Central memory CD4-positive, alpha-beta T cell (primary cell): ENCODE measurements at places on chromosomes 16 and 17.

DNA sequence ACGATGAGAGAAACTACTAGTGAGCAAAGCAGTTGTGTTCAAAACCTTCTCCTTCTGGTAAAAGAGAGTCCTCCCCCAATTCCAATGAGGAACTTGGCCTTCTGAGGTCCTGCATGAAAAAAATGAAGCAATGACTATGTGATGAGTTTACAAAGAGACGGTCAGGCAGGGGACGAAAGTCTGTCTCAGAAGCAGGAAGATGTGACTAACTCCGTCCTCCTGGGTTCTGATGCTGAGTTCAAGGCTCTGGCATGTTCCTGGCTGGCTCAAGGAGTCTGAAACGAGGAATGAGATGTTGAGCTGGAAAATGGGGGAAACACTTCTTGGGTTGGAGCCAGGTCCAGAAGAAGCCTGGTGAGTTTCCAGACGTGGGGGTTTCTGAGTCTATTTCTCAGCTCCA lies 129.6 kb downstream of the CPPED1 start:
- DNase-seq = no peak

- peak; percentile 93 for DNase-seq
Measured at GRCh38 chr17:17041571-17042383, 480 bp upstream of the MPRIP start.

GRCh38 chr17:42866631-42867575 lies 15.9 kb downstream of the AOC3 start:
- DNase-seq = no peak

- no peak for DNase-seq
Measured at GRCh38 chr16:66295761-66296546, 70.5 kb upstream of the CDH5 start.

- DNase-seq = no peak
Measured at GRCh38 chr17:57920916-57921703, 34.1 kb downstream of the CUEDC1 start.
